ENCODE measurements at places on chromosomes 2 and 18. TPM values are rescaled to one million over a fixed set of nuclear protein-coding genes. Genes with fewer than 3 reads are reported as not detected.
A peak's percentile ranks its signal among the peaks of the same experiment; 100 is the strongest.

GRCh38 chr2:227472265-227473121, 537 bp downstream of the AGFG1 start:
- H3K4me1 ChIP-seq = peaks cover 15% of the 10 kb centered on the region
- H3K4me3 ChIP-seq = peak overlapping the region; percentile 59
- H3K27me3 ChIP-seq = no peaks in the 10 kb centered on the region
- no peaks in the 10 kb centered on the region for H3K36me3 ChIP-seq
- peak overlapping the region; percentile 87 for H3K27ac ChIP-seq
- no peak for DNase-seq

GRCh38 chr2:3147651-3148530, 229.7 kb downstream of the EIPR1 start:
- H3K4me1 ChIP-seq = no peaks in the 10 kb centered on the region
- no peak overlapping the region for H3K4me3 ChIP-seq
- no peaks in the 10 kb centered on the region for H3K36me3 ChIP-seq
- no peak for DNase-seq
- no peak overlapping the region for H3K27ac ChIP-seq

GRCh38 chr18:2002151-2002550, 569.2 kb downstream of the METTL4 start:
- no peak overlapping the region for H3K4me3 ChIP-seq
- H3K27me3 ChIP-seq = no peaks in the 10 kb centered on the region
- H3K36me3 ChIP-seq = no peaks in the 10 kb centered on the region
- H3K27ac ChIP-seq = no peak overlapping the region
- DNase-seq = no peak

ACADL gene
- total RNA-seq = 4.4 TPM

DNA sequence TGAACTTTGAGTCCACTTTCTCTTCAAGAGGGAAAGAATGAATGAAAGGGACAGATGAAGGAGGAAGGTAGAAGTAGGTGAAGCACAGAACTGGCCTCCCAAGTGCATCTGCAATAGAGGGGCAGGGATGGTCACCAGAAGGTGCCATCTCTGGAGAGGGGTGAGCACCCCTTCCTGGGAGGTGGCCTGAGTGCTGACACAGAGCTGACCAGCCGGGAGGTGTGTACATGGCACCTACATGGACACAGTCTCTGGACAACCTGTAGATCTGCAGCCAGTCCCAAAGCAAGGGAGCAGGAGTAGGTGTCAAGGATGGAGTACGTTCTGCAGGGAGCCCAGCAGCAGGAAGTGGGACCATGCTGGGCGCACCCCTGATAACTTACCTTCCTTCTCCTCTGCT, 83.2 kb downstream of the TFCP2L1 start:
- H3K36me3 ChIP-seq = no peaks in the 10 kb centered on the region
- H3K27ac ChIP-seq = no peak overlapping the region
- DNase-seq = no peak
- no peak overlapping the region for H3K4me3 ChIP-seq
- no peaks in the 10 kb centered on the region for H3K27me3 ChIP-seq

REG3G gene
- not detected for total RNA-seq
